ENCODE measurements at places on chromosomes 12 and 14.

GRCh38 chr12:59839514-59839913, 243.7 kb downstream of the SLC16A7 start:
- no peak for DNase-seq

DNA sequence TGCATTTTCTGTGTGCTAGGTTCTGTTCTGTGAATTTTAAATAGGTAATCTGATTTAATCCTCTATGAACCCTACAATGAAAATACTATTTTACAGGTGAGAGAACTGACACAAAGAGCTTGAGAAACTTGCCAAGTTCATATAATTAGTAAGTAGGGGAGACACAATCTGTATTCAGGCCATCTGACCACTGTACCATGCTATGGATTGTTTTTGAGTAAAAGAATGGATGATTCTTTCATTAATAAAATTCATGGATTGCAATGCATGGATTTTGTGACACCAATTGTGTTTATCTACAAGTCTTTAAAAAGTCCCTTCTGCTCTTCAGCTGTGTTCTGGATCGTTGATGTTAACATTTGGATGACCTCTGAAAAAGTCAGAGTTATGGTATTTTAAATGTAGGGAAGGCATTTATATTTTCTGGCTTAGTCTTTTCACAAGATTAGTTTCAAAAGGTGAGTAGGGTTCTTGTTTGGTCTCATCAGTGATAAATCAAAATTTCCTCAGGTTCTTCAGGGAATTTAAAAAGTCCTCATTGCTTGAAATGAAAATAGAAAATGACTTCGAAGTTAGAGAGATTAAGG, 15.4 kb upstream of the DYRK2 start:
- DNase-seq: no peak

DNA sequence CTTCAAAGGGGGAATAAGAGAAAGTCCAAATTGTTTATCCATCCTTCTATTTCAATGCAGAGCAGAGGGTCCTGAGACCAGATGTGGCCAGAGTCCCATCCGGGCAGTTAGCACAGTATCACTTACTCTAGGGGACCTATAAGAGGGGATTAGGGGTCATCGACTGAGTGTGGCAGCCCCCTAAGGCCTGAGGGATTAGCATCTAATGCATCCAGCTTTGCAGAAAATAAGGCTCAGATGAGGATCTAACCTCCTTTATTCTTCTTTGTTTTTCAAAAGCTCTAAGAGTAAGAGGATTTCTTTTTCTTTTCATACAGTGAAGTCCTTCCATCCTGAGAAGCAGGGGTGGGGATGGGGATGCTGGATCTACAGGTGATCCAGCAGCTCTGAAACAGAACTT, 43.5 kb downstream of the NEUROD4 start:
- DNase-seq: peak; percentile 86

GRCh38 chr12:39277416-39277815, 165.5 kb downstream of the KIF21A start:
- no peak for DNase-seq

GRCh38 chr14:30002859-30003258, 75.2 kb upstream of the PRKD1 start:
- DNase-seq: no peak

DNA sequence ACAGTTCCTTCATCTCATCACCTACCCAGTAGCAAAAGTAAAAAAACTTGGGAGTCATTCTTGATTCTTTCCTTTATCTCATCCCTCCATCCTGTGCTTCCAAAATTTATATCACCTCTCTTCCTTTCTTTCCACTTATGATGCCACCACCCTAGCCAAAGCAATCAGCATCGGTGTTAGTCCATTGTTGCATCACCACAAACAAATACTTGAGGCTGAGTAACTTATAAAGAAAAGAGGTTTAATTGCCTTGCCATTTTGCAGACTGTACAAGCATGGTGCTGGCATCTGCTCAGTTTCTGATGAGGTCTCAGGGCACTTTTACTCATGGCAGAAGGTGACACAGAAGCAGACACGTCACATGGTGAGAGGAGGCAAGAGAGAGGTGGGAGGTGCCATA, 19.8 kb upstream of the CATSPERB start:
- no peak for DNase-seq

- no peak for DNase-seq
Measured at GRCh38 chr12:47769234-47770085, 3.6 kb upstream of the SLC48A1 start.

GRCh38 chr12:42809226-42809625, 219.7 kb upstream of the PRICKLE1 start:
- DNase-seq: no peak

DNA sequence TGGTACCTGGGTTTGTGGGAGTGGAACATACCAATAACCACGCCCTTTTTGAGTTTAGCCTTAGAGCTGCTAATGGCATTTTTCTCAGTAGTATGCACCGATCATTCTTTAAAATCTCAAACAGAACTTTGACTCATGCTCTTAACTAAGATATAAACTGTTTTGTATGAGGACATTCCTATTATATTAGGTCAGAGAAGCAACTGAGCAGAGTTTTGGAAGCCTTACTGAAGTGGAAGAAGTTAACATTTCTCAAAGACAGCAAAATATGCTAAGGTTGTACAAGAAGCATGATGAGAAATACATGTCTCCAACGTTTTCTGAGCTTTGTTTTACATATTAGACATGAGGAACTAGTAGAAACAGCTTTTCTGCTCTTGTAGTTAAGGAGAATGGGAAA, 819.2 kb downstream of the FSCB start:
- no peak for DNase-seq

DNA sequence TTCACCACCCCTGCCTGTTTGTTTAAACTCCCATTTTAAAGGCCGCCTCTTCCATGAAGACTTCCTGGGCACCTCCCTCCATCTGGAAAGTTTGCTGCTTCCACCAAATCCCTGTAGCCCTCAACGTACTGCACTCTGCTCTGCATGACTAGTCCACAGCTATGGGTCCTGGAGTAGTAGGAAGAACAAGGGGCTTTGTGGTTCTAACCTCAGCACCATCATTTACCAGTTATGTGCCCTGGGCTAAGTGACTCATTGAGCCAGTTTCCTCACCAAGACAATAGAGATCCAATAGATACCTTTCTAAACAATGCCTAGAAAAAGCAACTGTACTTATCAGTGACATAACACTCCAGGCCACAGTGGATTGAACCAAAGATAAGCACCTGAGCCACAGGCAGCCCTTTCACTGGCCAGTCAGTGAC, 8.5 kb upstream of the LTBP2 start:
- DNase-seq: no peak

GRCh38 chr12:10952645-10953044, 13.6 kb upstream of the TAS2R14 start:
- no peak for DNase-seq

DNA sequence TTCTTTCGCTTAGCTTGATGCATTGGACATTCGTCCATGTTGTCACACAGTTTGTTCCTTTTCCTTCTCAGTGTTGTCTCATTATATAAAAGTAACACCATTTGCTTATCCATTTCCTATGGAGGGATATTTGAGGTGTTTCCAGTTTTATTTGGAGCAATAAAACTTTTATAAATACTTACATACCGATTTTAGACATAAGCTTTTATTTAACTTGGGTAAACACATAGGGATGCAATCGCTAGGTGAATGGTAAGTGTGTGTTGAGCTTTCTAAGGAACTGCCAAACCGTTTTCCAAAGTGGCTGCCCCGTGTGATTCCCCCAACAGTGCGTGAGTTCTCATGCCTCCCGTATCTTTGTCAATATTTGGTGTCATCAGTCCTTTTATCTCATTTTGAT, 95.2 kb upstream of the DYNC1H1 start:
- DNase-seq: no peak

- DNase-seq: peak; percentile 65
Measured at GRCh38 chr12:124720004-124720680, 143.5 kb downstream of the SCARB1 start.

- DNase-seq: peak; percentile 47
Measured at GRCh38 chr12:56221232-56221756, 428 bp downstream of the RNF41 start.

DNA sequence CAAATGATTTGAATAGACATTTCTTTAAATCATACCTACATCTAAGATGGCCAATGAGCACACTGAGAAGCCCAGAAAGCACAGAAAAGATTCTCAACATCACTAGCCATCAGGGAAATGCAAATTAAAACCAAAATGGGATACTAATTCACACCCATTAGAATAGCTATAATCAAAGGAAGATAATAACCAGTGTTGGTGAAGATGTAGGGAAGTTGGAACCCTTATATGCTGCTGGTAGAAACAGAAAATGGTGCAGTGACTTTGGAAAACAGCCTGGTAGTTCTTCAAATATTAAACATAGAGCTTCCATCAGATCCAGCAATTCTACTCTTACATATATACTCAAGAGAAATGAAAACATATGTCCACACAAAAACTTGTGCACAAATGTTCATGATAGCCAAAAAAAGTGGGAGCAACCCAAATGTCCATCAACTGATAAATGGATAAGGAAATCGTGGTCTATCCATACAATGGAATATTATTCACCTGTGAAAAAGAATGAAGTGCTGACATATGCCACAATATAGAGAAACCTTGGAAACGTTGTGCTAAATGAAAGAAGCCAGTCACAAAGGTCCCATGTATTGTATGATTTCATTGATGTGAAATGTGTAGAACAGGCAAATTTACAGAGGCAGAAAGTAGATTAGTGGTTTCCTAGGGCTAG, 24.4 kb downstream of the SYNE3 start:
- DNase-seq: no peak

DNA sequence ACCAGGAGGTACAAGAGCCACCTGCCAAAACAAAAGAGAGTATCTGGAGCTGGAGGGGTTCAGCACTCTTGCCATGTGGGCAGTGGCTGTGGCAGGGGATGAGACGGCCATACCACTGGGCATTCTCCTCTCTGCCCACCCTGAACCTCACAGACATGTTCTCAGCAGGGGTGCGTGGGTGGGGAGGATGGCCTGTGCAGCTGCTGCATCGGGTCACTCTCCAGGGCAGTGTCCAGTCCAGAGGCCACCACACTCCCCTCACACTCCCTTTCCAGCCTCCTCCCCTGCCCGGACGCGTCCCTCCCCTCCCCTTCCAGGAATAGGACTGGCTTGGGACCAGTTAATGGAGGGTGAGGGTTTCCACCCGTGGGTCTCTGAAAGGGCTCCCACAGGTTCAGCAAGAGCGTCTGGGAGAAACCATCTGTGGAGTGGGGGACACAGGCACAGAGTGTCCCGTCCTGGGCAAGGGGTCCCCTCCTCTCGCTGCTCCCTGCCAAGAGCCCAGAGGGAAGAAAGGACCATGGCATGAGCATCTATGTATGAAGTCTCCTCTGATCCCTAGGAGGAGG, 501 bp downstream of the C1R start:
- no peak for DNase-seq

DNA sequence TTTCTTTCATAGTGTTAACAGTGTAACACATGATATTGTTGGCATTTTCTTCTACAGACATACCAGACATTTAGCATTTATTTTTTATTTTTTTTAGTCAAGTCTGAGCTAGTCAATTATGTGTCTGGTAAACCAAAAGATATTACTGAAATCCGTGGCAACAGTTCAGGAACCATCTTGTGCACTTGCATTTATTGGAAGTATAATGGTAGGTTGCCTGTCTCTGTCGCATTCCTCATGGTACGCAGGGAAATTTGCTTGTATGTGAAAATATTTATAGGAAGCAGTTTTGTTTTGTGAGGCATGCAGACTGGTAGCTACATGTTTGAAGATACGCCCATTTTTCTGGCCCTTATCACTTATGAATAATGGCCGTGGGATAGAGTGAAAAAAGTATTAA, 186.1 kb upstream of the SLC38A2 start:
- no peak for DNase-seq

DNA sequence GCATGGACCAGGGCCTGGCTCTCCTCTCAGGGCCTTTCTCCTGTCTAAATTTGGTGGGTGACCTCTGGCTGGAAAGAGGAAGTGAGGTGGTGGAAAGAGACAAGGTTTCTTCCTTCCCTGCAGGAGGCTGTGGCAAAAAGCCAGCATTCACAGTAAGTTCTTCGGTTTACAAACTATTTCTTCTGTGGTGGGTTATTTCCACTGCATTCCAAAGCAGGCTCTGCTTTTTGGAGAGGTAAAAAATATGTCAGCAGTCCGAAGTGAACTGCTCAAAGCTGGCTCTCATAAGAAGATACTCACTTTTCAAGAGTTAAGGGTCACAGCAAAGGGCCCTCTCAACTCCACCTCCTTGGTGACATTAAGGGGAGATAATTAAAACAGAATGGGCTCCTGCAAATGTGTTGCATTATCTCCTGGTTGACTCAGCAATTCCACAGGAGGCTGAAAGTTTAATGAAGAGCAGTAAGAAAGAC, 48.9 kb upstream of the POC1B start:
- DNase-seq: no peak

DNA sequence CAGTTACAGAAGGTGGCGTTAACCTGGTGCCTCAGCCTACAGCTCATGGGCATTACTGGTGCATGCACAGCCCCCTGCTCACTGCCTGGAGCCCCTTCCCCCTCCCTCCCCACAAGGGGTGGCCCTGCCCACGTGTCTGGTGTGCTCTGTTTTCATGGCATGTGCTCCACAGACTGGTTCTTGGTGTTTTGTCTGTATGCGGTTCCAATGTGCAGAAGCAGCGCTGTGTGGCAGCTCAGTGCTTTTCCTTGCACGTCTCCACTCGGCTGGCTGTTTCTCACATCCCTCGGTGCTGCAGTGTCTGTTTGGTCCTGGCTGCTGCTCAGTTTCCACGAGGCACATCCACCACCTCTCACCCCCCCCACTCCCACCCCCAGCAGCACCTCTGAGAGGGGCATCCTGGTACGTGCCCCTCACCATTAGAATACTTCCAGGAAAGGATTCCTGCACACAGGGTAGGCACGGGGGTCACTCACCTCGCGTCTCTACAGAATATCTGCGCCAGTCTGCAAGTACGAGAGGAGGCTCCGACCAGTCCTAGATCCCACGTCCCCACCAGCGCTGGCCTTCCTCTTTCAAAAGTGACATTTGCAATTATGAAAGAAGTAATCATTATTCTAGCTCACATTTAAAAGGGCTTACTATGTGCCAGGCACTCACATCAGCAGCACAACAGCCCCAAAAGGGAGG, 27.1 kb downstream of the DIO3 start:
- no peak for DNase-seq

DNA sequence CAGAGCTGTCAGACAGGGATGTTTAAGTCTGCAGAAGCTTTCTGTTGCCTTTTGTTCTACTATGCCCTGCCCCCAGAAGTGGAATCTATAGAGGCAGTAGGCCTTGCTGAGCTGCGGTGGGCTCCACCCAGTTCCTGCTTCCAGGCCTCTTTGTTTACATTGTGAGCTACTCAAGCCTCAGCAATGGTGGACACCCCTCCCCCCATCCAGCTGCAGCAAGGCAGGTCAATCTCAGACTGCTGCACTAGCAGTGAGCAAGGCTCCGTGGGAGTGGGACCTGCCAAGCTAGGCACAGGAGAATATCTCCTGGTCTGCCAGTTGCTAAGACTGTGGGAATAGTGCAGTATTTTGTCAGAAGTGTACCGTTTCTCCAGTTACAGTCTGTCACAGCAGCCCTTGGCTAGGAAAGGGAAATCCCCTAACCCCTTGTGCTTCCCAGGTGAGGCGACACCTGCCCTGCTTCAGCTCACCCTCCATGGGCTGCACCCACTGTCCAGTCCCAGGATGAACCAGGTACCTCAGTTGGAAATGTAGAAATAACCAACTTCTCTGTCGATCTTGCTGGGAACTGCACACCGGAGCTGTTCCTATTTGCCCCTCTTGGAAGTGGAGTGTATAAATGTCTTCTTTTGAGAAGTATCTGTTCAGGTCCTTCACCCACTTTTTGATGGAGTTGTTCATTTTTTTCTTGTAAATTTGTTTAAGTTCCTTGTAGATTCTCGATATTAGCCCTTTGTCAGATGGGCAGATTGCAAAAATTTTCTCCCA, 213.5 kb upstream of the SLC38A2 start:
- no peak for DNase-seq
